ENCODE measurements at places on chromosomes 6 and 20.

DNA sequence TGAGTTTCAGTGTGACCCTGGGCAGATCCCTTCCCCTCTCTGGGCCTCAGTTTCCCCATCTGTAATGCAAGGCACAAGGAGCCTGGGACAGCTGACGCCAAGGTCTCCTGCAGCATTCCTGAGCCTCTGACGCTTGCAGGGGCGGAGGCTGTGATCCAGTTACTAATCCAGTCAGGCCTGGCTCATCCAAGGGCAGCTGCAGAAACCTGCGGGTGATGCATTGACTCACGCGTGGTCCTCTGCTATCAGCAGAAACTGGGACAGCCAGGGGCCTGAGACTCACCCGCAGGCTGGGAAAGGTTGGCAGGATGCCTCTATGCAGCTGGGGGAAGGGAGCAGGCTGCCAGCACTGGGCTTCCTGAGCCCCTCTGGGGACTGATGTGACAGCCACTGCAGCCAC lies 65.0 kb upstream of the SIRPA start:
- peak; percentile 22 for DNase-seq

DNA sequence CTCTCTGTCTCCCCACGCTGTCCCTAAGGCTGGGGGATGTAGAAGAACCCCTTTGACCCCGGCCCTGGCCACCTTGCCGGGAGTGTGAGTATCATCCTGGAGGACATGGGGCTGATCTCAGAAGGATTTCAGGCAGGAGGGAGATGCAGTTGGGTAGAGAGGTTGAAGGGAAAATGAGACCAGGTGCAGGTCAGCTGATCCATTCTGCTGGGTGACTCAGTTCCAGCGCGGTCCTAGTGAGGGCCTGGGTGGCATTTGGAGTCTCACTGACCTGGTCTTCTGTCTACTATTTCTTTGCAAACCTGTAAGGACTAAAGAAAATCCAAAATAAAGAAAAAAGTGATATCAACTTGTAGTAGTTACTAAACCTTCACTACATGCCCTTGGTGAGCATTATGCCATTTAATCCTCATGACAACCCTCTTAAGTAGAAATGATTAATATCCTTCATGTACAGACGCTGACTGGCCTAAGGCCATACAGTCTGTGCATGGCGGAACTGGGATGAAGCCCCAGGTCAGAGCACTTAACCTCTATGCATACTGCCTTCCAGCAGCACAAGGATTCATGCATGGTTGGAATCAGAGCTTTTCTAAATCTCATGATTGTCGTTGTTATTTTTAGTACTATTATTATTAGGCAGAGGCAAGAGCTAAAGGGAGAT lies 106.3 kb downstream of the ZDHHC14 start:
- no peak for DNase-seq

GRCh38 chr6:160457823-160458222 lies 109.6 kb downstream of the SLC22A3 start:
- no peak for DNase-seq

DNA sequence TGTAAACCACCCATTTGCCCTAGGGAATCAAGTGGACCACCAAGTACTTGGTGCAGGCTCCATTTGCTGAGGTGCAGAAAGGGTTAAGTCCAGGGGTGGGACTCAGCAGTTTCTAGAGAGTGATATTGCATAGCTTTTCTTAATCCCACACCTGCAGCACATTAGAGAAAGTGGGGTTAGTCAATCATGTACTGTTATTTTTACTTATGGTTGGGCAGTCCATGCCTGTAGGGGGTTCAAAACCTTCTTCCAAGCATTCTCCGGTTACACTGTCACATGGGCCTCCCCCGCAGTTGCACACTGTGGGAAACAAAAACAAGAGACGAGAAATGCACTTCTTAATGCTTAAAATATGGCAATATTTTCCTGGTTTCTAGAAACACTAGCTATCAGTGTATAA lies 65.5 kb downstream of the LAMA4 start:
- DNase-seq = no peak

- no peak for DNase-seq
Observed at GRCh38 chr6:109879521-109879920, 98.6 kb upstream of the GPR6 start.

- DNase-seq = no peak
Observed at GRCh38 chr6:17130786-17131185, 28.9 kb downstream of the STMND1 start.

DNA sequence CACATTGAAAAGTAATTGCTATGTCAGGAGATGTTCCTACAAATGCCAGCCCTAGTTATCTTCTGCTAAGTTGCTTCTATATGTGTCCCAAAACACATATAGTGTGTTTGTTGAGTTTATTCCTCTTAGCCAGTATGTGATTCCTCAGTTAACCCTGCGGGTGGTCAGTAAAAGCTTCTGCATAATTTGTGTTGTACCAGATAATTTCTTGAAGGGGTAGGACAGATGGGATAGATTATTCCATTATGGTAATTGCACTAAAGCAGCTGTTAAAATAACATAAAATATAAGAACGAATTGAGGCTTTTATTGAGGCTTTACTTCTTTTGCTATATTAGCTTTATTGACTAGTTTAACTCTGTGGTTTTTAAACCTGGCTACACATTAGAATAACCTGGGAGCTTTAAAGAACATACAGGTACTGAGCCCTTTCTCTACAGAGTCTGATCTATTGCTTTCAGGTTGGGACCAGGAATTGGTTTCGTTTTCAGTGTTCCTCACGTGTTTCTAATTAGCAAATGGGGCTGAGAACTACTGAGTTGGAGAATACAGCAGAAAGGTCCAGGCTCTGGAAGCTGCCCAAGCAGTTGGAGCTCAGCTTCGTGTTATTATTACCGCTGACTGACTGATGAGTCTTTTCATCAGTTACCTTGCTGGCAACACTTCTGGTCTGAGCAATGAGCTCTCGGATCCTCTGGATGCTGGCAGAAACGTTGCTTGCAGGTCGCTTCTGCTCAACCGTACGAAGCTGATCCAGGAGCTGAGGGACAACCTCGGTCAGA lies 56.9 kb downstream of the FAM229B start:
- DNase-seq = peak; percentile 7

- DNase-seq = no peak
Observed at GRCh38 chr6:32664827-32665362, 1.6 kb downstream of the HLA-DQB1 start.

GRCh38 chr6:149362289-149362688 lies 37.8 kb upstream of the SUMO4 start:
- no peak for DNase-seq

DNA sequence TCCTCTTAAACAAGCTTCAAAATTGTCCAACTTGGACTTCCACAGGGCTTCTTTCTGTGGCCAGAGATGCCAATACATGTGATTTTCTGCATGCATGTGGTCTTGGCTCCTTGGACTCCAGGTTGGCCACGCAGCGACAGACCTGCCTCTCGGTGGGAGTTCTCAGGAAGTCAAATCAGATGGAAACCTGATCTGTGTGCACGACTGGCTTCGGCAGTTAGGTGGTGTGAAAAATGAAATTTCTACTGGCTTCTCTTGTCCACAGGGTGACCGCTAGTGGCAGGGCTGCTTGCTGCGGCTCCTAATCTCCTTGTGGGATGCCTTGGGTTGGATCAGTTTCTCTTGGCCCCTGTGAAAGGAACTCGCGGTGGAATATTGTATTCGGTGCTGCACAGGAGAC lies 57.3 kb downstream of the PHACTR3 start:
- DNase-seq = no peak

GRCh38 chr20:1304710-1305515 lies 24.0 kb downstream of the SDCBP2 start:
- DNase-seq = no peak

DNA sequence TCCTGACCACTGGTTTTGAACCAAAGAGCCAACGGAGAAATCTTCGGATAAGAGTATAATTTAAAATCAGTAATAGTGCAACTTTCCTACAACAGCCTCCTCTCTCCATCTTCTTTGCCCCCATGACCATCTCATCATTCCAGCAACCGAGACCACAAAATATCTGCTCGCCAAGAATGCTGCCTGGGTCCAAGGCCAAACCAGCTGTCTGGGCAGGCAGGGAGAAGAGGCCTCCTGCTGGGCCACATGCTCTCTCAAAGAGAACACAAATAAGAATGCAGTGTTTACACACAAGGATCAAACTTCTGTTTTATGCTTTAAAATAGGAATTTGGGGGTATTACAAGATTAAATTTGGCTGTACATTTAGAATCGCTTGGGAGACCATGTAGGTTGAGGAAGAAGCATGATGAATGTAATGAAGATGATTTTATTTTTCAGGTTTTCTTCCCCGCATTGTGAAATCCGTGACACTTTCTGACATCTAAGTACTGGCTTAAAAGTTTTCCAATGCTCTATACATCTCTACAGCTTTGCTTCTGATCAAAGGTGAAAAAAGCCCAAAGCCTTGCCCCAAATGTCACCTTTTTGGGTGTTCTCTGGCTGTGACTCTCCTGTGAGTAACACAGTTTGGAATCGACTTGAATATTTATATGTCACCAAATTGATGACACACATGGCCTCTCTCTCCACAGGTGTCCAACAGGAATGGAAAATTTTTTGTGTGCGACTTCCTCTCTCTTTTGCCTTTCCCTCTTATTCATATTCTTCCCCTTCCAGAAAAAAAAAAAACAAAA lies 79.4 kb upstream of the PROKR2 start:
- no peak for DNase-seq

GRCh38 chr20:44627364-44628010 lies 24.0 kb downstream of the ADA start:
- no peak for DNase-seq

- DNase-seq = no peak
Observed at GRCh38 chr6:37093728-37094069, 76.3 kb upstream of the PIM1 start.

GRCh38 chr20:1568163-1568490 lies 10.6 kb upstream of the SIRPD start:
- no peak for DNase-seq

DNA sequence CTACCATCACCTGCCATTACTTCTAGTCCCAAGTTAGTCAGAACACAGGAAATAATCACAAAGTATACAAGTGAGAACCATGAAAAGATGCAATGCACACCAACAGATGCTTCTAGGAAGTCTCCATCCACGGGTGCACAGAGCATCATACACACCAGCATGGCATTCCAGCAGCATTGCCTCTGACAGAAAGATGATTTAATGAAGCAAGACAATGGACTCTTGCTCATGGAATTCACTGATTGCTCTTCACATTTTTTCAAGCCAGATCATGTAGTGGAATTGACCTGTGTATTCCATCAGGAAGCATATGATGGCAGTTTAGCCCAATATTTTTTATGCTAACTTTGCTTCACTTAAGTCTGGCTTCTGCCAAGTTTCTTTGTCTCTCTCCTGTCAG lies 406.3 kb upstream of the RGS17 start:
- no peak for DNase-seq

DNA sequence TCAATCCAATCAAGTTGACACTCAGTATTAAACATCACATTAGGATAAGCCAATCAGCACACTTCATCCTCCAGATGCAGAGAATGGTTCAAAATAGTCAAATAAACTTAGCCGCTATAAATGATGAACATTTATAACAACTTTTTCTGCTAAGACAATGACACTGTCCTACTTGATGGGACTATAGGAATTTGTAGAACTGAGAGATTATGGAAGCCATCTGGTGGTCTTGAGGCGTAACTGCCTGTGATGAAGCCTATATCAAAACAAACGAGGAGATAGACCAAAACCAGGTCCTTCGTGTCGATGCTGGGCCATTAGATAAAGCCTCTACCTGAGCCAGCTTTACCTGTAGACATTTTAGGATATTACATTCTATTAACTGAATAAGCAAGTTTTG lies 631.1 kb downstream of the COL12A1 start:
- peak; percentile 38 for DNase-seq

DNA sequence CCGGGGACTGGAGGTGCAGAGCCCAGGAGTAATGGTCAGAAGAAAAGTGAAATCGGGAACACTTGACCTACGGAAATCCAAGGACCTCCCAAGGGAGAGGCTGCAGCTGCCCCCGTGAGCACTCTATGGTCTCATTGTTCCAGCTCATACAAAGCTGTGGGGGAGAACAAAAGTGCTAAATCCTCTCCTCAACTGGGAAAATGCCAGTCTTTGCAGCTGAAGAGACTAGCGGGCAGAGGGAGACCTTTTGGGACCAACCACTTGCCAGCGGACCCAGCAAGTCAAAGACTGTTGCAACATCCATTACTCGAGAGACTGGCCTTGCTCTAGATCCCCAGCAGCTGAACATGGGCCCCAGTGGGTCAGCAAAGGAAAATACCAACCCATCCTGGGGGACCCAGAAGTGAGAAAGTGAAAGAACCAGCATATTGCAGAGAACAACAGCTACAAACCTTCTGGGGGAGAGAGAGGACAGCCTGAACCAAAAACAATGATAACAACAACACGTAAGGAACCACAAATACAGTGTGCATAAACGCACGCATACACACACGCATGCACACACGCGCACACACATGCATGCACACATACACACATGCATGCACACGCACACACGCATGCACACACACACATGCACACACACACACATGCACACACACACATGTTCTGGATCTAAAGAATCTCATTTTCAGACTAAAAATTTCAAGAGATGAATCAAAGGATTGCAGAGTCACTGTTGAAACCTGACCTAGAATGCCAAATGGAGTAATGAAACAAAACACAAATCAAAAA lies 24.7 kb upstream of the ELMO2 start:
- DNase-seq = no peak

DNA sequence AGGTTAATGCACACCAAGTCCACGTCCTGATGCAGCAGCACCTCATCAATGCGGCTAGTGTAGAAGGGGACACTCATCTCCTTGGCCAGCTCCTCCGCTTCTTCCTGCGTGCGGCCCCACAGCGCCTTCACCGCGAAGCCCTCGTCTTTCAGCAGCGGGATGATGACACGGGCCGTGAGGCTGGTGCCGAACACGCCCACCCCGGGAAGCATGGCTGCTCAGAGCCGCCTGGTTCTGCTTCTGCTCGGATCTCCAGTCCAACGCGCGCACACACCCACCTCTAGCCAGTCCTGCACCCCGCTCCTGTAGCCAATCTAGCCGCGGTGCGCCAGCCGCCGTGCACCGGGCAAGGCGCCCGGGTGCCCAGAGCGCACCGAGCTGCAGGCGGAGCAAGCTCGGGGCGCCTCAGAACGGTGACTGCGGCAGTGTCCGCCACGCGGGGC lies 700 bp downstream of the GFOD1 start:
- DNase-seq = peak; percentile 53

- no peak for DNase-seq
Observed at GRCh38 chr6:87993356-87993755, 54.3 kb upstream of the SPACA1 start.
